SJSA1 (cell line): ENCODE measurements at places on chromosomes 12 and 14. TPM values are rescaled to one million over a fixed set of nuclear protein-coding genes. Genes with fewer than 3 reads are reported as not detected.

Gene IFNG
- not detected in 2 replicates for total RNA-seq

Gene VEZT
- 73.2 and 80.4 TPM in 2 replicates for total RNA-seq

Gene TMEM179
- total RNA-seq = not detected in 2 replicates

Gene NIN
- 33.8 and 34.7 TPM in 2 replicates for total RNA-seq

Gene CMA1
- total RNA-seq = not detected in 2 replicates

DNA sequence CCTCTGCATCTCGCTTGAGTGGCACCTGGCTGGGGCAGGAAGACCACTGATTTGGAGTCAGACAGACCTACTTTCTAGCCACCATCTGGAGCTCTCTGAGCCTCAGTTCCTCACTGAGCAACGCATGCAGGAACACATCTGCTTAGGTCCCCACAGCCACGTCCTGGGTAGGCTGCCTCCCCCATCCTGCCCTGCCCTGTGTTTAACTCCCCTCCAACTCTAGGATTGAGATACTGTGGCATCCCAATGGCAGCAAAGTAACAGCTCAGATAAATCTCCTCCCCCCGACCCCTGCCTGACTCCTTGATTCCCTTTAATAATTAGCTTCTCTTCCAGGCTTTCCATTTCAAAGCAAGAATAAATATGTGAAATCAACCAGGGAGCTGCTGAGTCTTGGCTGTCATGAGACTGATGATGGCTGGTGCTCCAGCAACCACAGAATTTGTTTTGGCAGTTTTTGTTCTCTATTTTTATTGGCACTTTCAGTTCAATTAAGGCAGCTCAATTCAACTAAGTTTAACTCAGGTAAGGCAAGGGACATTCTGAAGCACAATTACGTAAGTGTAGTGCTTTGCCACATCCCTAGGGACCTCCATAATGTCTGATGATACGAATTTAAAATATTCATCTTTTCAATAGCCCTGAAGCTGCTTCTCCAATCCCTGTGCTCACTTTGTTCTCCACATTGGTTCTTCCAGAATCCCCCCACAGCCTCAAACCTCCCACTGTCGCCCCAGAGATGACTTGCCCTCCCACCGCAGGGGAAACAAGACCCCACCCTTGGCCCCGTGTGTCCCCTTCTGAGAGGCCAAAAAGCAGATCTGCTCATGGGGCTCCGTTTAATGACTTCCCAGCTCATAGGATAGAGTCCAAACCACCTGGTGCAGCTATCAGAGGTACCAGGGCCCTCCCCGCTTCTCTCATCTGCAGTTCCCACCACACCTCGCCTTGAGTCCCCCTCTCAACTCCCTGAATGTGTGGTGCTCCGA lies 58.2 kb downstream of the ESR2 start:
- H3K4me1 ChIP-seq = peaks cover 27% of the 10 kb centered on the region
- no peak overlapping the region for H3K4me3 ChIP-seq
- H3K27me3 ChIP-seq = no peaks in the 10 kb centered on the region
- DNase-seq = no peak
- no peaks in the 10 kb centered on the region for H3K36me3 ChIP-seq

Gene ASCL1
- total RNA-seq = not detected in 2 replicates

DNA sequence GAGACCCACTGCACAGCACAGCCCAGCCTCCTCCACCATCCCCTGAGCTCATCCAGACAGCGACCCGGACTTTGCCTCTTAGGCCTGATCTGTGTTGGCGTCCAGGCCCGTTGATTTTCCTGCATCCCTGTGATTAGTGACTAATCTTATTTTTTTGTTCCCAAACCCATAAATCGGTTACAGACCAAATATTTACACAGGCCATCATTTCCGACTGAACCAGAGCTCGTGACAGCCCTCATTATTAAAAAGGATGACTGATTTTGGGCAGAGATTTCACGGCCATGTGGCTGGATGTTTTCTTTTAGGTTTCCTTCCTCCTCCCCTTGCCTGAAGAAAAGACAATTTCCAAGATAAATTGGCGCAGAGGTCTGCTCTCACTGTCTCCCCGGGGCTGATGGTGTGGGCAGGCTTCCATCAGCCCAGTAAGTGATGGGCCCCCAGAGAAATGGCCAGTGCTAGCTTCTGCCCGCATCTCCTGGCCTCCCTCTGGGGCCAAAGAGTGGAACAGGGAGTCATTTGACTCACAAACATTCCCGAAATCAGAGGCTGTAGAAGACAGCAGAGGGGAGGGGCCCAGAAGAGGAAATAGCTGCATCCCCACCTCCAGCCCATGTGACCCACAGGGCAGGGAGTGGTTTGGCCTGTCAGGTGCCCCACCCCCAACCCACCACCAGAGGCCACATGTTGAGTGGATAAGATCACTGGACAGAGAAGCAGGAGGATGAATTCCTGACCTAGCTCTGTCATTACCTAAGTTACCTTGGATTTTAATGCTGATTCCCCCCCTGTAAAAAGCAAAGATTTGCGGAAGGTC lies 283.5 kb downstream of the KSR2 start:
- peak overlapping the region; percentile 89 for H3K27ac ChIP-seq
- H3K27me3 ChIP-seq = no peaks in the 10 kb centered on the region
- H3K36me3 ChIP-seq = no peaks in the 10 kb centered on the region

- H3K36me3 ChIP-seq = no peaks in the 10 kb centered on the region
- no peak overlapping the region for H3K4me3 ChIP-seq
- no peak overlapping the region for H3K27ac ChIP-seq
- H3K4me1 ChIP-seq = no peaks in the 10 kb centered on the region
These were observed 43.0 kb downstream of the SERPINA3 start for GRCh38 chr14:94655169-94655710.

DNA sequence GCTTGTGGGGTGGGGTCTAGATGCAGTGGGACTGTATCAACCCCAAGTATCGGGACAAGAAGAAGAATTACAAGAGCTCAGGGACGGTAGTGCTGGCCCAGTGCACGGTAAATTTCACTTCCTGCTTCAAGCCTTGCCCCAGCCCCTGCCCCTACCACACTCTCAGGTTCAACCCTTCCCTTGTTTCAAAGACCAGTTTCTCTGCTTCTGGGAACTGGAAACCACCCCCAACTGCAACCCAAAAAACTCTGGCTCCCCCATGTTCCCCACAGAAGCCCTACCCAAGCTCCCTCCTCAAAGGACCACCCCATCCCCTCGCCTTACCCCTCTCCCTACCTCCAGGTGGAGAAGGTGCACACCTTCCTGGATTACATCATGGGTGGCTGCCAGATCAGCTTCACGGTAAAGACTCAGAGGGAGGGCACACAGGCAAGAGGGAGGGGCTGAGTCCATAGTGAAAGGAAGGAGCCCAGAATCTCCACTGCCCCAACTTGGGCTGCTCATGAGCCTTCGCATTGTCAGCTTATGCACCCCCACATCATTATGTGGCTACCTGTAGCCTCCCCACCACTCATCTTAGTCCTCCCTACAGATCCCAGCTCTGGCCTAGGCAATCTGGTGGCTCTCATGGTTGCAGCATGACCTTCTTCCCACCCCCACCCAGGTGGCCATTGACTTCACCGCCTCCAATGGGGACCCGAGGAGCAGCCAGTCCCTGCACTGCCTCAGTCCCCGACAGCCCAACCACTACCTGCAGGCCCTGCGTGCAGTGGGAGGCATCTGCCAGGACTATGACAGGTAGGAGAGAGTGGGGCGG lies 4.3 kb downstream of the CPNE6 start:
- peaks cover under 1% of the 10 kb centered on the region for H3K4me1 ChIP-seq
- H3K27ac ChIP-seq = no peak overlapping the region
- H3K4me3 ChIP-seq = no peak overlapping the region
- no peaks in the 10 kb centered on the region for H3K36me3 ChIP-seq

DNA sequence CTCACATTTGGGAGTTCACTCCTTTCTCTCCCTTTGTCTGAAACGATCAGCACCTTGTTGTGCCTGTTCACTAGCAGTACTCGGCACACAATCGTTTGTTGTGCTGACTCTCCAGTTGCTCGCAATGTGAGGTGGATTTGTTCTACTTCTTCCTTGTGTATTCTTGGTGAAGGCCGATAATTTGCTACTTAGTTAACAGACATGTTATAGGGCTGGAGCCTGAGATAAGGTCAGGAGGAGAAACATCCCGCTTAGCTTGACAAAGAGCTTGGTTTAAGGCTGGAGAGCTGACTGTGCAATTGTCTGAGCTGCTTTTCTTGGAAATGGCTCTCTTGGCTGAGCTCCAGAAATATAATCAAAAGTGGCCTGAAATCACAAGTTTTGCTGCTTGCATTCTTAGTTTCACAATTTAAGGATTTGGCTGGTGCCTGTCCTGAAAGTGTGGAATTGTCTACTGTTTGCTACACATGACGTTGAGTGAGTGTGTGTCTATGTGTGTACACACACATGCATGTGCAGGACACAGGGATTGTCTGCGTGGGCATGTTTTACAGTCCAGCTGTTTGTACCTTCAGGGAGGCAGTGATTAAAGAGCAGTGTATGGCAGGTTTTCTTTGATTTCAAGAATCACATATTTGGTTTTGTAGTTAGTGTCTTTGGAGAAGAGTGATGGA lies 77.7 kb downstream of the ARF6 start:
- H3K27me3 ChIP-seq = no peaks in the 10 kb centered on the region
- no peak for DNase-seq
- peaks cover 79% of the 10 kb centered on the region for H3K4me1 ChIP-seq
- no peaks in the 10 kb centered on the region for H3K36me3 ChIP-seq

- H3K4me3 ChIP-seq = no peak overlapping the region
- H3K27ac ChIP-seq = no peak overlapping the region
- H3K4me1 ChIP-seq = no peaks in the 10 kb centered on the region
- no peak for DNase-seq
These were observed 219.2 kb upstream of the SSTR1 start for GRCh38 chr14:37988472-37988871.

- H3K27ac ChIP-seq = peak overlapping the region; percentile 74
- peak; percentile 99 for DNase-seq
- no peaks in the 10 kb centered on the region for H3K27me3 ChIP-seq
- H3K36me3 ChIP-seq = no peaks in the 10 kb centered on the region
- no peak overlapping the region for H3K4me3 ChIP-seq
These were observed 43.9 kb downstream of the SSPN start for GRCh38 chr12:26239122-26239851.

Gene ATG101
- 78.6 and 115 TPM in 2 replicates for total RNA-seq

DNA sequence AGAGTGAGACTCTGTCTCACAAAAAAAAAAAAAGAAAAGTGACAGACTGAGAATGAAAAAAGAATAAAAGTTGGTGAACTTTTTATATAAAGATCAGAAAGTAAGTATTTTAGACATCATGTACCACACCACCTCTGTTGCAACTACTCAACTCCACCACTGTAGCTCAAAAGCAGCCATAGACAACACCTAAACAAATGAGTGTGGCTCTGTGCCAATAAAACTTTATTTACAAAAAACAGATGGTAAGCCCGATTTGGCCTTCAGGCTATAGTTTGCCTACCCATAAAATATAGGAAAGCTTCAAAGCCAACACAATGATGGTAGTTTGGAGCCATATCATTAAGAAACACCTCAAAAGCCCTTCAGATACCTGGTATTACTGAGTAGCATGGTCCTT lies 154.5 kb upstream of the FOXN3 start:
- H3K4me3 ChIP-seq = no peak overlapping the region
- DNase-seq = no peak
- no peaks in the 10 kb centered on the region for H3K27me3 ChIP-seq
- no peak overlapping the region for H3K27ac ChIP-seq
- no peaks in the 10 kb centered on the region for H3K36me3 ChIP-seq
- H3K4me1 ChIP-seq = no peaks in the 10 kb centered on the region

DNA sequence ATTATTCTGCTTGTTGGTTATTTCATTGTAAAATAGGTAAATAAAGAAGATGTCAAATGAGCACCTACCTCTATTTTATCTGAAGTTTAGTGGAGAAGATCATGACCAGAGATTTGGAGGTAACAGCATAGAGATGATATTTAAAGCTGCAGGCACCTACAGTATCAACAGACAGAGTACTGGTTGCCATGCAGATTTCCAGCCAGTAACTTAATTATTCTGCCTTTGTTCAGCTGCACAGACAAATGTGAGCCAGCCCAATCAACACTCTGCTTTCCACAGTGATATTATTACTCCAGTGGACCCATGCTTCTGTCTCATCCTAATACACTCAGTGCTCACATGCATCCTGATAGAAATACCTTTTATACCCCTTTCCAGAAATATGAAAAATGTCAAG lies 348.5 kb upstream of the RGS6 start:
- H3K4me1 ChIP-seq = peaks cover 61% of the 10 kb centered on the region
- H3K27me3 ChIP-seq = no peaks in the 10 kb centered on the region
- H3K36me3 ChIP-seq = peaks cover 12% of the 10 kb centered on the region

Gene OR6C76
- not detected in 2 replicates for total RNA-seq

GRCh38 chr12:31655208-31655607 lies 4.3 kb upstream of the ETFBKMT start:
- H3K4me1 ChIP-seq = peaks cover 7% of the 10 kb centered on the region
- H3K27me3 ChIP-seq = no peaks in the 10 kb centered on the region
- no peak for DNase-seq
- H3K36me3 ChIP-seq = no peaks in the 10 kb centered on the region
- H3K4me3 ChIP-seq = no peak overlapping the region
- H3K27ac ChIP-seq = no peak overlapping the region

DNA sequence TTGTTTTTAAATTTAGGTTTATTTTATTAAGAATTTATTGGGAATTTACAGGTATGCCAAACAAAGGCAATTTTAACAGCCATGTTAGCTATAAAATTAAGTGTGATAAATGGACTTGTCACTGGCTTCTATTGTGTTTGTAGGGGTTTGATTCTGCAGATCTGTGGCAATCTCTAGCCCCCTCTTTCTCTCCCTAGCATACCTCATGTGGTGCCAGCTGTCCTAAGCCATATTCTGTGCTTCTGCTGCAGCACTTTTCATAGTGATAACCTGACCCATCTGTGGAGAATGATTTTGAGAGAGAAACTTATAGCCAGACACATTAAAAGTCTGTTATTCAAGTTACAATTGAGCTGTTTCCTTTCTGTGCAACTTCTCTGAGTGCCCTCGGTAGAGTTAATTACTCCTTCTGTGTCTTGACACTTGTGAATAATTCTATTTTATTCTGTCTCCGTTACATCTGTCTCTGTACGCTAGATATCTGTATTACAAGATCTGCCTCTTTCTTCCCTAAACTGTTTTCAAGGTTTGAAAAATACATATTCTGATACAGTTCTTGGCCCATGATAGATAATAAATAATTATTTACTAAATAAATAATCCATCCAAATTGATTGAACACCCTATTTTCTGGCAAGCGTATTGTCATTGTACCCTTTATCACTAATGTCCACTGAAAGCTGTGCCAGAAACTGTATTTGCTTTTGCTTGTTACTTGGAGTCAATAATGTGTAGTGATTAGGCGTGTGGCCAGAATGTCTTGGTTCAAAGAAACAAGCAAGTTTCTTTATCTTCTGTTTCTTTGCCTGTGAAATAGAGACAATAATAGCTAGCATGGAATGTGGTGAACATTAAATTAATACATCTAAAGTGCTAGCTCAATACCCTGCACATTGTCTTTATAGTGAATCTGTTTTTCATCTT lies 40.0 kb downstream of the FRS2 start:
- H3K27me3 ChIP-seq = no peaks in the 10 kb centered on the region
- peaks cover 9% of the 10 kb centered on the region; the same call in 1 of the 2 replicates for H3K36me3 ChIP-seq
- peaks cover 60% of the 10 kb centered on the region for H3K4me1 ChIP-seq
- peak overlapping the region; percentile 47; the same call in 1 of the 2 replicates for H3K27ac ChIP-seq
- no peak overlapping the region for H3K4me3 ChIP-seq
